Activated CD4-positive, alpha-beta T cell treated with anti-CD3 and anti-CD28 coated beads, Interleukin-2, amount 10 ng/mL, durations not matched to agents 24 days and 14 days (primary cell): ENCODE measurements at places on chromosomes 3 and 15.

- H3K4me3 ChIP-seq: no peak overlapping the region
- H3K4me1 ChIP-seq: peaks cover 19% of the 10 kb centered on the region
- no peak overlapping the region for H3K27ac ChIP-seq
- peaks cover 58% of the 10 kb centered on the region for H3K27me3 ChIP-seq
- no peak for DNase-seq
- H3K36me3 ChIP-seq: no peaks in the 10 kb centered on the region
These were observed 3.0 kb upstream of the PLCH1 start for GRCh38 chr3:155747946-155748290.

DNA sequence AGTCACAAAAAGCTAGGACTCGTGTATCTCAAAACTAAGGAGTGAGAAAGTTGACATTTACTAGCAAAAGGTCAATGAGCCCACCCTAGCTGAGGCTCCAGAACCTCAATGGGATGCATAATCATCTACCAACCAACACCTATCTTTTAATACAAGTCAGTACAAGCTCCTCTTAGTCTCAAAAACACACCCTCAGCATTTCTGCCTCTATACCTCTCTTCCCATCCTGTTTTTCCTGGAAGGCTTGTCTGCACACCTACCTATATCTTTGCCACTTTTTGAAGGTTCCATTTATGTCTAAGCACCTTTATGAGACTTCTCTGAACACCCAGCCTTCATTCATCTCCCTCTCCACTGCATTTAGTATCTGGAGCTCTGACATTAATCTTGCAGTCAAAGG, 10.0 kb downstream of the WWTR1 start:
- no peak overlapping the region for H3K4me3 ChIP-seq
- peaks cover 28% of the 10 kb centered on the region for H3K27me3 ChIP-seq
- no peak for DNase-seq
- H3K36me3 ChIP-seq: no peaks in the 10 kb centered on the region

DNA sequence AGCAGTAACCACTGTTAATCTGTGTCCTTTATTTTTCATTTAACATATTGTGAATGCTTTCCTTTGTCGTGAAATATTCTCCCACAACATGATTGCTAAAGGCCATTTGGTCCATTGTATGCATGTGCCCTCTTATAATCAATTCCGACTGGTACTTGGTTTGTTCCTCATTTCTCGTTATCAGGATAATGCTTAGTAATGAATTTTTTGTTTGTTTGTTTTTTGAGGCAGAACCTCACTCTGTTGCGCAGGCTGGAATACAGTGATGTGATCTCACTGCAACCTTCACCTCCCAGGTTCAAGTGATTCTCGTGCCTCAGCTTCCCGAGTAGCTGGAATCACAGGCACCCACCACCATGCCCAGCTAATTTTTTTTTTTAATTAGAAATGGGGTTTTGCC, 22.0 kb downstream of the SPATA12 start:
- H3K4me1 ChIP-seq: peaks cover 3% of the 10 kb centered on the region
- no peak overlapping the region for H3K27ac ChIP-seq
- H3K36me3 ChIP-seq: no peaks in the 10 kb centered on the region
- no peak for DNase-seq
- H3K4me3 ChIP-seq: no peak overlapping the region
- H3K27me3 ChIP-seq: peaks cover 35% of the 10 kb centered on the region

DNA sequence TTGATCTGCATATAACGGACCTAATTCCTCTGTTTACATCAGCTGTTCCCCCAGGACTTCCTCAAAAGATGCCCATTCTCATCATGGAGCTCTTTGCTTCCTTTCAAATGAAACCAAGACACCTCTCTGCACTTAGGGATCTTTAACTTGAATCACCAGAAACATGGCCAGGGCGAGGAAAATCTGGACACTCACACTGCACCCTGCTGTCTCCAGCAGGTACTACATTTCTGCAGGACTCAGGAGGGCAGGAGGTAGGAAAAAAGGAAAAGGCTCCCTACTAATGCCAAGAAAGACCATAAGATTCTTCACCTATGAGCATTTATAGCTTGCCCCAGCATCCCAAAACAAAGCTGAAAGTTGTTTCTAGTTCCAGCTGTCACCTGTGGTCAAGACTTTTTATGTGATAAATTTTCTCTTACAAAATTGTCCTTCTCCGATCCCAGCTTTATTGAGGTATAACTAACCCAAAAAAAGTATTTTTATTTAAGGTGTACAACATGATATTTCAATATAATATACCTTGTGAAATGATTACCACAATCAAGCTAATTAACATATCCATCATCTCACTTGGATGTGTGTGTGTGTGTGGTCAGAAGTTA, 87.3 kb upstream of the C15orf61 start:
- H3K36me3 ChIP-seq: no peaks in the 10 kb centered on the region
- peaks cover 7% of the 10 kb centered on the region for H3K27me3 ChIP-seq
- H3K4me1 ChIP-seq: no peaks in the 10 kb centered on the region

- DNase-seq: no peak
- H3K27ac ChIP-seq: no peak overlapping the region
- peaks cover 38% of the 10 kb centered on the region for H3K4me1 ChIP-seq
- no peak overlapping the region for H3K4me3 ChIP-seq
These were observed 48.3 kb downstream of the BTD start for GRCh38 chr3:15649858-15650257.

DNA sequence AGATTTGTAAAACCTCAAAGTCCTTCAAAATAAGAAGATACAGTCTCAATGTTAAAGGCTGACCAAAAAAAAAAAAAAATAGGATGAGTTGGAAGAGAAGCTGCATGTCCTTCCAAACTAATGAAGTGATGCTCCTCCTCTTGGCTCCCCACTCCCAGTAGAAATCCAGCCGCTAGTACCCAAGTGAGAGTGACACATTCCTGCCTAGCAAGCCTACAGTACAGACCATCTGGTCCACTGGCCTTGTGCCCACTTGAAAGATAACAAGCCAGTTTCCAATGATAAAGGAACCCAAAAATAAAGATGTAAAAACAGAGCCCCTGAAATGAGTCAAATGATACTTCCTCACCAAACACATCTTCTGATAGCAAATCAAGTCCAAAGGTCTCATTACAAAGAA, 258.7 kb upstream of the NSMCE3 start:
- no peaks in the 10 kb centered on the region for H3K27me3 ChIP-seq
- H3K27ac ChIP-seq: no peak overlapping the region
- no peak overlapping the region for H3K4me3 ChIP-seq
- DNase-seq: no peak
- H3K36me3 ChIP-seq: no peaks in the 10 kb centered on the region

DNA sequence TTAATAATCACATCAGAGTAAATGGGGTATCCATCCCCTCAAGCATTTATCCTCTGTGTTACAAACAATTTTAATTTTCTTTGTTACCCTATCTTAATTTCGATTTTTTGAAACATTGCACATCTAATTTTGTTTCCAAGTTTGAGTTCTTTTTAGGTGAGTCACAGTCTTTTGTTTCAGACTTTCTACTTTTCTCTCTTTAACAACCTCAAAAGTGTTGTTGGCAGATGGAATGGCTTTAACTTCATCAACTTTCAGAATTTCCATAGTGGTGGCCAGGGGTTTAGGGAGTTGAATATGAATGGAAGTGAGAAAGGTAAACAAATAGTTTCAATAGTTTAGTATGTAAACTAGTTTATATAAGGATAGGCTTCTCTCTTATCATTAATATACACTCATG, 223.0 kb upstream of the MLF1 start:
- no peak overlapping the region for H3K4me3 ChIP-seq
- H3K4me1 ChIP-seq: no peaks in the 10 kb centered on the region
- no peak overlapping the region for H3K27ac ChIP-seq
- H3K27me3 ChIP-seq: no peaks in the 10 kb centered on the region

- no peak overlapping the region for H3K4me3 ChIP-seq
- H3K4me1 ChIP-seq: no peaks in the 10 kb centered on the region
- DNase-seq: no peak
- no peak overlapping the region for H3K27ac ChIP-seq
- H3K27me3 ChIP-seq: no peaks in the 10 kb centered on the region
- no peaks in the 10 kb centered on the region for H3K36me3 ChIP-seq
These were observed 396.0 kb downstream of the FHIT start for GRCh38 chr3:60855250-60855649.

GRCh38 chr3:22175947-22176346, 424.9 kb upstream of the ZNF385D start:
- H3K4me1 ChIP-seq: no peaks in the 10 kb centered on the region
- no peak overlapping the region for H3K27ac ChIP-seq
- no peaks in the 10 kb centered on the region for H3K36me3 ChIP-seq

DNA sequence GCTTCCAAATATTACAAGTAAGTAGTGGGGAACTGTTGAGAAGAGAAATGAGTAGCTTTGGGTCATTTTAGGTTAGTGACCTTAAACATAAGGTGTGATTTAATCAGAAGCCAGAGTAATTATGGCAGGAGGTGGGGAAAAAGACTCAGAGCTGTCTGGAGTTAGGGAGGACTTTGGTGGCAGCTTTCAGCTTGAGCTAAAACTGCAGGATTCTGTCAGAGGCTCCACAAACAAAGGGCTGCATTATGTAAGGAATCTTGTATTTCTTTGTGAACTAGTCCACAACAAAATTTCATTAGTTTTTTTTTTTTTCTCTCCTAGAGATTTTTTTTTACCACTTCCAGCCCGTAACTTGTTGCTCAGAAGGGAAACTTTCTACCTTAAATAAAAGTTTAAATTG, 345.3 kb downstream of the TIGIT start:
- no peaks in the 10 kb centered on the region for H3K36me3 ChIP-seq
- H3K4me1 ChIP-seq: no peaks in the 10 kb centered on the region
- H3K27ac ChIP-seq: no peak overlapping the region

DNA sequence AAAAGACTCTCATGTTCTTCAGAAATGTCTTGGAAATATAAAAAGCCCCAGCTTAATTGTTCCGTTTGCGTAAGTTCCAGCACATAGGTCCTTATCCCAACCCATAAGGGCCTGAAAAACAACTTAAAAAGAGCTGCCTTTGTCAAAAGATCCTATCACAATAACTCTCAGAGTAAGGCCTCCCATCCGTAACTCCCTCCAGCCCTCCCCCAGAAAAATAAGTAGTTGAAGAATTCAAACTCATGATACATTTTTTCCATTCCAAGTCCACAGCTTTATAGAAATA, 38.0 kb upstream of the SECISBP2L start:
- no peak overlapping the region for H3K4me3 ChIP-seq
- DNase-seq: no peak
- peaks cover 6% of the 10 kb centered on the region for H3K27me3 ChIP-seq
- H3K36me3 ChIP-seq: no peaks in the 10 kb centered on the region
- H3K27ac ChIP-seq: no peak overlapping the region
- H3K4me1 ChIP-seq: no peaks in the 10 kb centered on the region

DNA sequence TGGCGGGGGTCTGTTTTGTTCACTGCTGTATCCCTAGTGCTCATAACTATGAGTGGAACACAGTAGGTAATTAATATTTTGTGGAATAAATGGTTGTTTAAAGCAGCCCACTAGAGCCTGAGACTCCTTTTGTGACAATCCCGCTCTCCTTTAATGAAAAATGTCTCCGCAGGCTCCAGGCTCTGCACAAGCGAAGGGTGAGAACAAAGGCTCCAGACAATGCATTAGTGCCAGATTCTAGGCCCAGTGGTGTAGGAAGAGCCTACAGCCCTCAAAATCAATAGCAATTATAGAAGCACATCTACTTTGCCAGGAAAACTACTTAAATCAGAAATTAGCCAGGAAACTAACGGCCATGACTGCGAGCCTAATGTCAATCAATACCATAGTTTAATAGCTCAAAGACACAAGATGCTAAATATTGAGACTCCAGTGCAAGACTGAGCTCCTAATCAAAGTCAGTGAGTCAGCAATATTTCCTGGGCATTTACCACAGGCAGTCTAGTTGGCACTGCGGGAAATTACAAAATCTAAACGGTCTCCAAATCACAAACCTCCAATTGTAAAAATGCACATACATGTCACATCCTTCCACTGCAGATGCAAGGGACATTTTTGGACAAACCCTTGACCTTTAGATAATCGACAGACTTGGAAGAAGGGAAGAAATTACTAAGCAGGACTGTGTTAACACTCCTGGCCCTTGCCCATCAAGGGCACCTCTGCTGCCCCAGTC, 2.3 kb downstream of the ANXA2 start:
- H3K27ac ChIP-seq: no peak overlapping the region
- H3K27me3 ChIP-seq: no peaks in the 10 kb centered on the region
- peaks cover 48% of the 10 kb centered on the region for H3K36me3 ChIP-seq

- H3K27ac ChIP-seq: no peak overlapping the region
- H3K27me3 ChIP-seq: peaks cover 19% of the 10 kb centered on the region
- H3K4me1 ChIP-seq: peaks cover 6% of the 10 kb centered on the region
- DNase-seq: no peak
- no peak overlapping the region for H3K4me3 ChIP-seq
These were observed 73.7 kb downstream of the ABHD5 start for GRCh38 chr3:43764471-43764870.

GRCh38 chr3:56205406-56205805, 262.9 kb downstream of the ERC2 start:
- H3K4me3 ChIP-seq: no peak overlapping the region
- H3K27ac ChIP-seq: no peak overlapping the region
- H3K4me1 ChIP-seq: no peaks in the 10 kb centered on the region
- peaks cover 2% of the 10 kb centered on the region for H3K27me3 ChIP-seq
- no peak for DNase-seq

GRCh38 chr3:194475978-194476377, 10.8 kb downstream of the ATP13A3 start:
- H3K4me1 ChIP-seq: peaks cover 30% of the 10 kb centered on the region
- H3K27ac ChIP-seq: no peak overlapping the region
- peaks cover 17% of the 10 kb centered on the region for H3K36me3 ChIP-seq
- no peak overlapping the region for H3K4me3 ChIP-seq

GRCh38 chr15:75059607-75060006, 36.2 kb downstream of the PPCDC start:
- no peak overlapping the region for H3K4me3 ChIP-seq
- H3K36me3 ChIP-seq: peaks cover 11% of the 10 kb centered on the region
- H3K27me3 ChIP-seq: no peaks in the 10 kb centered on the region
- no peak for DNase-seq
- H3K27ac ChIP-seq: no peak overlapping the region

- H3K36me3 ChIP-seq: no peaks in the 10 kb centered on the region
- H3K4me1 ChIP-seq: peaks cover 10% of the 10 kb centered on the region
- H3K4me3 ChIP-seq: no peak overlapping the region
- H3K27ac ChIP-seq: no peak overlapping the region
- H3K27me3 ChIP-seq: peaks cover 7% of the 10 kb centered on the region
These were observed 45.1 kb downstream of the NOX5 start for GRCh38 chr15:69059557-69059943.

GRCh38 chr3:35320646-35321407, 318.5 kb upstream of the ARPP21 start:
- no peak for DNase-seq
- H3K4me3 ChIP-seq: no peak overlapping the region
- no peak overlapping the region for H3K27ac ChIP-seq
- H3K4me1 ChIP-seq: no peaks in the 10 kb centered on the region
- H3K36me3 ChIP-seq: no peaks in the 10 kb centered on the region
- no peaks in the 10 kb centered on the region for H3K27me3 ChIP-seq

DNA sequence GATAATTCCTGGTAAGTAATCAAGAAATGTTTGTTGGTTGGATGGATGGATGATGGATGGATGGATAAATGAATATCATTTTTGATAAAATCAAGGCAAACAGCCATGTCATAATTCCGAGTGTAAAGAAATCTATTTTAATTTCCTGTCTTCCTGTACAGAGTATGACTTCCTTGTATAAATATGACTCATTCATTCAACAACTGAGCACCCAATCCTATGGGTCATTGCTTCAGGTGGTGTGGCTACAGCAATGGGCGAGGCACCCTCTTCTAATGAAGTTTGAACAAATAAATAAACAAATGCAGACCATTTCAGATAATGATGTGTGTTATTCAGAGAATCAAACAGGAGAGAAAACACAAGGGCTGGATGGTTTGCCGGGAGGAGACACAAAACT, 198.7 kb downstream of the TNIK start:
- peak overlapping the region; percentile 15 for H3K4me3 ChIP-seq
- DNase-seq: peak; percentile 49
- H3K36me3 ChIP-seq: peaks cover 15% of the 10 kb centered on the region
- H3K4me1 ChIP-seq: peaks cover 70% of the 10 kb centered on the region
